ENCODE measurements at places on chromosomes 1 and 21. TPM values are rescaled to one million over a fixed set of nuclear protein-coding genes. Genes with fewer than 3 reads are reported as not detected.
A peak's percentile ranks its signal among the peaks of the same experiment; 100 is the strongest.

DNA sequence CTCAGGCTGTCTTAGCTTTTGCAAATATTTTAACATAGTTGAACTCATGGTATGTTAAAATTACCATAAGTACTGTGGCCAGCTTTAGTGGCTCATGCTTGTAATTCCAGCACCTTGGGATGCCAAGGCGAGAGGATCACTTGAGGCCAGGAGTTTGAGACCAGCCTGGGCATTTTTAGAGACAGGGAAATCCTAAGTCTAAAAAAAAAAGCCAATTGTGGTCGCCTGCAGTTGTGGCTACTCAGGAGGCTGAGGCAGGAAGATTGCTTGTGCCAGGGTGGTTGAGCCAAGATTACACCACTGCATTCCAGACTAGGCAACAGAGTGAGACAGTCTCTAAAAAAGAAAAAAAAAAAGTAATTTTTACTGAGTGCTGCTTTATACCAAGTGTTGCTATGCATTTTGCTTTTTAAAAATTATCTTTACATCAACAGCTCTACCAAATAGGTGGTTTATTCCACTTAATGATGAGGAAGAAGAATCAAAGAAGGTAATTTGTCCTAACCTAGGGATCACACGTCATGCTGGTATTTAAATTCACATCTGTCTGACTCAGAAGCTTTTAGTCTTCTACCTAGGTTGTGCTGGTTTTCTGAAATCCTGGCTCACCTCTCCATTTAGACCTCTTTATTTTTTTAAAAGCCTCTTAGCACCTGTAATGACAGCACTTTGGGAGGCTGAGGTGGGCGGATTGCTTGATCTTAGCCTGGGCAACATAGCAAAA is 16.8 kb downstream of the PPP1R12B start:
- ATAC-seq: no peak

DNA sequence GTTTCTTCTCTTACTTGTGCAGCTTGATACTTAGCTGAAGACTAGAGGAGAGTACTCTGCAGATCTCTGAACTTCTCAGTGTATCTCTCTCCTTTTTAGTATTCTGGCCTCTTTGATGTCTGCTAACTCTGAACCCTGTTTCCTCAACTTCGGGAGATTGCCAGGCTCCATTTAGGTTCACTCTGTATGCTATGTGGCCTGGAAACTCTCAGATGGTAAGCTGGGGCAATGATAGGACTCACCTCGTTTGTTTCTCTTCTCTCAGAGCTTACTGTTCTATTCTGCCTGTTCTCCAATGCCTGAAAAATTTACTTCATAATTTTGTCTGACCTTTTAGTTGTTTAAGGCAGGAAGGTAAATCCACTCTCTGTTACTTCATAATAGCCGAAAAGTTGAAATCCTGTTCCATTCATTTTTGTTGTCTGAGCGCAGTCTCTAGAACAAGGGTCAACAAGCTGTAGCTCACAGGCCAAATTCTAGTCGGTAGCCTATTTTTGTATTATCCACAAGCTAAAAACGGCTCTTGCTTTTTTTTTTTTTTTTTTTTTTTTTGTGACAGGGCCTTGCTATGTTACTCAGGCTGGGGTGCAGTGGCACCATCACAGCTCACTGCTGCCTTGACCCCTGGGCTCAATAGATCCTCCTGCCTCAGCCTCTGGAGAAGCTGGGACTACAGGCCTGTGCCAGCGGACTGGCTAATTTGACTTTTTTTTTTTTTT is 33.3 kb downstream of the ZMYM4 start:
- no peak for ATAC-seq

DNA sequence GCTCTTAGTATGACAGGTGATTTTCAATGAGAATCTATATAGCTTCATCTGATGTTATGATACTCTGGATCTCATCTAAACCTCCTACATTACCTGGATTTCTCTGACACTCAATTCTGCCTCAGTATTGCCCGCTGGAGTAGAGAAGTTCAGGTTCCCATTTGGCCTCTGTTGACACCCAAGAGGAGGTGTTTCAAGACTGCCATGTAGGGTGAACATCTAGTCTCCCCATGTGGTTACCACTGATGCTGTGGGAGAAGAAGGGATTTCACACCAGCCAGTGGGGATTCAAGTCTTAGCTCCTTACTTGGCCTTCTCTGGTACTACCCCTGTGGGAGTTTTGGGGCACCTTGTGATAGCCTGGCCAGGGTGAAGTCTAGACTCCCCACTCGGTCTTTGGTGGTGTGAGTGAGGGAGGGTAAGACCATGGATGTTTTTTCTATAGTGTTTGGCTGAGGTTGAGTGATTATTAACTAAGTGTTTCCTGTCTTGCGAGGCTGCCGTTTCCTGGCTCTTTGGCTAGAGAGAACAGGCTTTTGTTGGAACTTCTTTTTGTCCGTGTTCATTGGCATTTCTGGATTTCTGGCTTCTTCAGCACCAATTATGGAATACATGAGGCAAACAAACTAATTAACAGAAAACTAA is 90.7 kb downstream of the RHOU start:
- ATAC-seq: peak; percentile 21

- ATAC-seq: no peak
Observed at GRCh38 chr1:111591937-111592336, 27.7 kb upstream of the RAP1A start.

DNA sequence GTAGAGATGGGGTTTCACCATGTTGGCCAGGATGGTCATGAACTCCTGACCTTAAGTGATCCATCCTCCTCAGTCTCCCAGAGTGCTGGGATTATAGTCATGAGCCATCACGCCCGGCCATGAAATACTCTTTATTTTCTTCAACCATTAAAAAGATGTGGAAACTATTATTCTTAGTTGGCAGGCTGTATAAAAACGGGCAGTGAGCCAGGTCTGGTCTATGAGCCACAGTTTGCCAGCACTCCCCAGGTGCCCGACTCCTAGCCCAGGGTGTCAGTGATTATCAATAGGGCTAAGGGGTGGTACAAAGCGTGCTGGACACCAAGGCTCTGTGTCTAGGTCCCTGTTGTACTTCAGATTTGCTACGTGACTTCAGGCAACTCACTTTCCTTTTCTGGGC is 3.7 kb upstream of the TMEM61 start:
- ATAC-seq: no peak

- ATAC-seq: no peak
Observed at GRCh38 chr1:17948594-17948993, 159.0 kb upstream of the IGSF21 start.

The SAMD13 gene
- not detected for total RNA-seq

The CYP4A22 gene
- not detected for total RNA-seq

The NTMT2 gene
- not detected for total RNA-seq

The BMP8B gene
- 0.08 TPM for total RNA-seq

The C1orf185 gene
- not detected for total RNA-seq

The TNFRSF1B gene
- 379 TPM for total RNA-seq

The CXADR gene
- 0.76 TPM for total RNA-seq

Measured in activated T-helper 17 cell treated with anti-CD3 and anti-CD28 coated beads, Interleukin-2, amount 50 U/mL, for 72 hours (primary cell).